Smooth muscle cell of the coronary artery (primary cell): ENCODE measurements at places on chromosomes 6 and 20. TPM values are rescaled to one million over a fixed set of nuclear protein-coding genes. Genes with fewer than 3 reads are reported as not detected.

ULBP3 gene
- total RNA-seq = 5.0 and 5.2 TPM in 2 replicates

RAET1G gene
- total RNA-seq = 0.23 and 3.3 TPM in 2 replicates

GRM1 gene
- total RNA-seq = under 0.01 TPM in 2 replicates

SMLR1 gene
- total RNA-seq = not detected in 2 replicates

XKR7 gene
- total RNA-seq = not detected in 2 replicates

CSTF1 gene
- total RNA-seq = 21.3 and 26.9 TPM in 2 replicates

TFAP2A gene
- total RNA-seq = 0.23 and 1.1 TPM in 2 replicates

CCN6 gene
- not detected in 2 replicates for total RNA-seq

PBOV1 gene
- total RNA-seq = not detected in 2 replicates
